ENCODE measurements at places on chromosomes 1 and 21.

GRCh38 chr1:241706257-241706656 is 54.2 kb downstream of the WDR64 start:
- no peak for DNase-seq

- DNase-seq, result no peak
Observed at GRCh38 chr1:193680247-193680923, 494.0 kb upstream of the B3GALT2 start.

- DNase-seq, result no peak
Observed at GRCh38 chr1:8004803-8005573, 21.1 kb downstream of the ERRFI1 start.

- DNase-seq, result no peak
Observed at GRCh38 chr21:14541841-14542490, 4.1 kb downstream of the SAMSN1 start.

- DNase-seq, result no peak
Observed at GRCh38 chr21:15164678-15165303, 100.0 kb upstream of the NRIP1 start.

- no peak for DNase-seq
Observed at GRCh38 chr1:208071435-208072031, 160.6 kb upstream of the CD34 start.

DNA sequence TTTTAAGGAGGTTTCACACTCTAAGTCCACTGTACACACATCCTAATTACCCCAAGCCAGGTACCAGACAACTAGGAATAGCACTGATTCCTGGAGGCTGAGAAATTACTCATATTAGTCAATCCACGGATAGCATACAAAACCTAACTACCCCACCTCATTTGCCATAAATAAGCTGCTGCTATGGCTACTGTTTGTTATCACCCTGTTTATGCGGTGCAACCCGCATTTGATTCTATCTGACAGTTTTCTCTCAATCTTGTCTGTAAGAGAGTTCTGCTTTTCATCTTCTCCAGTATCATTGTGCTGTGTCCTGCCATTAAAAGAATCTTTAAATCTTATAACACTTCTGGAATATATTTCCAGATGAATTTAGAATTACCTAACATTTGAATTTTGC is 1496.5 kb downstream of the PLA2G4A start:
- no peak for DNase-seq

GRCh38 chr1:111461765-111462164 is 12.0 kb upstream of the C1orf162 start:
- DNase-seq, result no peak

Measured in stimulated activated CD8-positive, alpha-beta memory T cell treated with anti-CD3 and anti-CD28 coated beads, Interleukin-7, amount 100 ng/mL, for 48 hours (primary cell).